ENCODE measurements at places on chromosomes 5 and 9. TPM values are rescaled to one million over a fixed set of nuclear protein-coding genes. Genes with fewer than 3 reads are reported as not detected.

GRCh38 chr9:19281801-19282200 lies 51.3 kb downstream of the DENND4C start:
- no peak for ATAC-seq

DNA sequence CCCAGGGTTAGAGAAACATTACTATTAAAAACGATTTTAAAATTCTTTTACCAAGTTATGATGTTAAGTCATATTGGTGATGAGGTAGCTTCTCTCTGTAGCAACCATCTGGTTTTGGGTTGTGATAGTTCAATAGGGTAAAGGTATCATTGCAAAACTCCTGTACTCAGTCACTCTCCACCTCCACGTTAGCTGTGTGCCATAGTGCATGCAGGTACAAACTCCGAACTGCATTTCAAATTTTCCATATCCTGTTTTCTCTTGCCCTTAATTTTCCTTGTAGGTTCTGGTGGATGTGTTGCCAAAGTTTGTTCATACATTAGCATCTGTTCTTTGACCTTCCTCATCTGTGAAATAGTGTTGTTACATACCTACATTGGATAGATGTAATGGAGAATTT lies 53.1 kb upstream of the ARRDC3 start:
- no peak for ATAC-seq

The PHYHD1 gene
- not detected for total RNA-seq

GRCh38 chr5:26245321-26245720 lies 793.1 kb downstream of the CDH9 start:
- no peak for ATAC-seq

- no peak for ATAC-seq
These were observed 168.9 kb downstream of the MAPKAP1 start for GRCh38 chr9:125538092-125538473.

GRCh38 chr9:108056084-108056804 lies 566.7 kb upstream of the KLF4 start:
- ATAC-seq = no peak

The BTNL8 gene
- 0.40 TPM for total RNA-seq

DNA sequence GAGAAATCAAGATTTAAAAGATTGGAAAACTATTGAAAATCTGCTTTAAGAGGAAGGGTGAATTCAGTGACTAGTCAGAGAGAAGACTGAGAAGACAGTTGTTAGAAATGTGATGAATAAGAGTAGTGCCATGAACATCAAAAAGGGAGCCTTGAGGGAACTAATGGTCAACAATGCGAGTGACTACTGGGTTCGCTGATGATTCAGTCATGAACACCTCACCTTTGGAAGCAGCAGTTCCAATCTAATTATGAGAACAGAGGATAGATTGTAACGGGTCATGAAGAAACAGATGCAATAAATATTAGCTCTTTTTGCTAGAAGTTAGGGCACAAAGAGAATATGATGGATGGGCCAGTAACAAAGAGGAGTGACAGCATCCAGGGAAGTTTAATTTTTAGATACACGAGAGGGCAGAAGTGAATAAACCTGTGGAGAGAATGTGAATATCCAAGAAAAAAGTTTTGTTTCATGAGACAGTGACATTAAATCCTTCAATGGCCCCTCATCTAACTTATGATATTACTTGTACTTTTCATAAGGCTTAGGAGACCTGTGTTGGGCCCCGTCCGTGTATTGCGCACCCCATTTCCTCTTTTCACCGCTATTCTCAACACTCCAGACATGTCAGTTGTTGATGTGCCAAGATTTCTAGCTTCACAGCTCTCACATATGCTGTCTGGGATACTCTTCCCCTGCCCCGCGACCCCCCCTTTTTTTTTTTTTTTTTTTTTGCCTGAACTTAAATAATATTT lies 23.5 kb upstream of the IFNE start:
- peak; percentile 35 for ATAC-seq

GRCh38 chr9:103364753-103365152 lies 369.6 kb downstream of the CYLC2 start:
- ATAC-seq = no peak

The CYLC2 gene
- not detected for total RNA-seq

- peak; percentile 98 for ATAC-seq
These were observed 226.6 kb downstream of the SNX18 start for GRCh38 chr5:54743997-54744788.

- no peak for ATAC-seq
These were observed 318.5 kb upstream of the CHD1 start for GRCh38 chr5:99247346-99247745.

The SLC4A9 gene
- total RNA-seq = 0.26 TPM

GRCh38 chr5:173831196-173831914 lies 56.8 kb upstream of the CPEB4 start:
- no peak for ATAC-seq

The ANKRD33B gene
- total RNA-seq = 7.8 TPM

Data from activated T-helper 17 cell treated with anti-CD3 and anti-CD28 coated beads, Interleukin-2, amount 50 U/mL, for 72 hours (primary cell).